NCI-H187 (cell line): ENCODE measurements at places on chromosomes 1 and 21.

DNA sequence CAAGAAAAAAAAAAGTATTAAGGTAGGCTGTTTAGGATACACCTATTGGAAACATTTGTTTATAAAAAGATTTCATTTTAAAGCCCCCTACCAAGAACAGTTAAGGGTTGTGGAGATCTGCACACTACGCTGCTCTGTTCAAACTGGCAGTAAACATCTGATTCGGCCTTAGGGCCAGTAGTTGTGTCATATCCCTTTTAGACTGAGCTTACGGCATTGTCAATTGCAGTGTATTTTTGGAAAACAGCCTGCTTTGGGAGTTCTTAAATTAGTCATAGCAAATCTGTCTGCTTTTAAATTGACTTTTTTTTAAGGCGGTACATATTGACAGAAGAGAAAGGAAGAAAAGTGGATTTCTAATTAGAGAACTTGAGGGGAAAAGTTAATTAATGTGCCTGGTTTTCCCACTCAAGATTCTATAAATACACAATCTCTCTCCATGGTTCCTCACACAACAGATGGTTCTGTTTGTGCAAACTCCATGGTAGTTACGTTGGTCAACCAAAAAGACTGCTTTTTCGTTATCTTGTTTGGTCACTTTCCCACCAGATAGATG is 1.7 kb upstream of the ELK4 start:
- no peak for DNase-seq

GRCh38 chr1:180183426-180183825 is 28.8 kb downstream of the QSOX1 start:
- DNase-seq = no peak

GRCh38 chr1:181947441-181947840 is 114.1 kb downstream of the ZNF648 start:
- no peak for DNase-seq

DNA sequence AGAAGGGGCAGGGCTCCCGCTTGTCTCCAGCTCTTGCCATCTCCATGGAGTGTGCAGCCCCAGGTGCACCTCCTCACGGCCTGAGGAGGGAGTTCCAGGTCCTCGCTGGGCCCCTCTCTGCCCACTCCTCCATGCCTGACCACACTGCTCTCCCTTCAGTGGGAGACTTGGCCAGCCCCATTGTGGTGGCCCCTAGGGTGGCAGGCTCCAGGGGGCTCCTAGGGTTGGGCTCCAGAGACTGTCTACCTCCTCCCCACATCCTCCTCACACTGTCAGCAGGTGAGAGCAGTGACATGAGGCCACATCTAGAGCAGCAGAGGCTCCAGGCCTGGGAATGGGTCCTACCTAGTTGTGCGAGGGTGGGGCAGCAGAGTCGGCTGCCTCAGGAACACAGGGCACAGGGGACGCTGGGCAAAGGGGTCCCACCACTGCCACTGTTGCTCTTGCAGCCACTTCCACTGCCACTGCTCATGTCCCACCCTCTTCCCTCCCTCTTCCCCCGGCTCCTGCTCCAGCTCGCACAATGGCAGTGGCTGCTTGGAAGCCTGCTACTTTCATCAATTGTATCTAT is 514.8 kb downstream of the MRPL39 start:
- DNase-seq = no peak

DNA sequence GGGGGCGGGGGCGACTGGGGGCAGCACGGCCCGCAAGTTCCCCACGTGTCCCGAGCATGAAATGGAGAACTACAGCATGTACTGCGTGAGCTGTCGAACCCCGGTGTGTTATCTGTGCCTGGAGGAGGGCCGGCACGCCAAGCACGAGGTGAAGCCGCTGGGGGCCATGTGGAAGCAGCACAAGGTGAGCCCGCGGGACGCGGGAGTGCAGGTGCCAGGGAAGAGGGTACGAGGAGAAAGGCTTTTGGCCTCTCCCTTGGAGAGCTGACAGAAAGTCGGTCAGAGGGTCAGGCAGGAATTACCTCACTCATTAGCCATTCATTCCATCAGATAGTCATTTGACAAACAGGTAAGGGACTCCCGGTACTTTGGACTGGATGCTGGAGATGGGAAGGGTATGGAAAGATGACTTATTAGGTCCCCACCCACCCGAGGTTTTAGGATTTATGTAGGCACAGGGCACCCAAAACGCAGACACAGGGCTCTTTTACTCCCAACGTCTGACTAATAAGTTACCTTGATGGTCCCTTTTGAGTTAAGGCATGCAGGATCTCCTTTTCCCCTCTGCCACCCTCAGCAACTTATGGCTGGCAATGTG is 2.1 kb downstream of the TRIM67 start:
- DNase-seq = no peak

DNA sequence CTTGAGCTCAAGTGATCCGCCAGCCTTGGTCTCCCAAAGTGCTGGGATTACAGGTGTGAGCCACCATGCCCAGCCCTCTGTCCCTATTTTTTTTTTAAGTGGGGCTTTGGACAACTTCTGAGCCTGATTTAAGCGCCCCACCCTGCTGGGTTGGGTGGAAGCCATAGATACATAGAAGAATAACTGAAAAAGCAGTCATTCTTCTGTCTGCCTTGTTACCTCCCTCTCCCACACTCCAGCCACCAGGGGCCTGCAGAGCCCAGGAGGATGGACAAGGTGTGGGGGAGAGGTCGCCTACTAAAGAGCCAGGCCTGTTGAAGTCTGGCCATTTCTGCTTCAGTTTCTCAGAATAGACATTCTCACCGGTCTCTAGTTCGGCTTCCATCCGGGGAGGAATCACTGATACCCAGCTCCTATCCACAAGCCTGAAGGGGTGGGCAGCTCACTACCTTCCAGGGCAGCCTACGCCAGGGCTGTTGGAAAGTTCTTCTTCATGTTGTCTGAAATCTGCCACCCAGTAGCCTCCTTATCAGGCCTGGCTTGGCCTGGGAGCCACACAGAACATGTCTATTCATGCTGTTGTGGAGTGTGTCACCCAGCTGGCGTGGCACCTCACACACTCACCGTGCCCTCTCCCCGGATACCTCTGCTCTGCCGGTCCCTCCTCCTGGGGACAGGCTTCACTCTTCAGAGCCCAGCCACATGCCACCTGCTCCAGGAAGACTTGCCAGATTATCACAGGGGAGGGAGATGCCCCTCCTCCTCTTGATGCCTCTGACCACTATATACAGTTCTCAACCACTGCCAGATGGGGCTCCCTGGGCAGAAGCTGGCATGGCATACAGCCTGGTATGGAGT is 27.7 kb downstream of the KNCN start:
- no peak for DNase-seq

- no peak for DNase-seq
These were observed 1597.8 kb downstream of the PLA2G4A start for GRCh38 chr1:188426561-188426960.

GRCh38 chr1:173682184-173682583 is 12.5 kb upstream of the ANKRD45 start:
- no peak for DNase-seq

- DNase-seq = no peak
These were observed 9.3 kb downstream of the RASSF5 start for GRCh38 chr1:206516728-206516990.

GRCh38 chr21:40752125-40752524 is 94.8 kb downstream of the DSCAM start:
- DNase-seq = no peak

GRCh38 chr1:40582116-40582515 is 50.7 kb downstream of the ZNF684 start:
- no peak for DNase-seq

DNA sequence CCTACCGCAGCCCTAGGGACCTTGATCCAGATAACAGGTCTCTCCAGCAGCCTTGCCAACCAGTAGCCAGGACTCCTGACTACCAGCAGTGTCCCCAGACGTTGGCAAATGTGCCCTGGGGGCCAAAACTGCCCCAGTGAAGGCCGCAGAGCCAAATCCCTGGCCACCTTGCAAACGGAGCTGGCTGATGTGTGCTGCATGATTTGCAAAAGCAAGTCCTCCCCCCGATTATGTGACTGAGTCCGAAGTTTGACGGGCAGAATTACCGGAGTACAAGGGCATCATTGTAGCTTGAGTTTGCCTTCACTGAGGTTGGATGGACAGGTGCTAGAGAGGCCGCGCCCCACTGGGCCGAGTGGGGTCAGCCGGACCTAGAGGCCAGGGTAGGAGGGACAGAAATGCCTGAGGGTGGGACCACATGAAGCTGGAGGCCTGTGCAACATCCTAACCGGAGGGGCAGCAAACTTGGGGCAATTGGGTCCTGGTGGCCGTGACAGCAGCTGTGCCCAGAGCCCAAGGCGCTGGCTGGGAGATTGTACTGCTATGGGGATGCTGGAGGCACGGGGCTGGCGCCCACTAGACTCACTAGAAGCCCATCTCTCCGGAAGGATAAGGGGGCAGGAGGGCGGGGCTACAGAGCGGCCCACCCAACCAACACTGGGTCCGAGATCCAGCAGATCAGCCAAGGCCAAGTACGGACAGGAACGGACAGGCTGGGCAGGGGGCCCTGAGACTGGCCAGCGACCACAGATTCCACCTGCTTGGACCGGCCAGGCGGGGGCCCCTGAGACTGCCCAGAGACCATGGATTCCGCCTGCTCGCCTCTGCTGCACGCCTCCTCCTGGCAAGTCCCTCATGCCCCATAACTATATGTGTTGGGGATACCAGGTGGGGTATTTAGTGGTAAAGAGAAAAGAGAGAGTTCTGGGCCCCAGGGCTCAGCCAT is 2.8 kb downstream of the ARHGEF16 start:
- no peak for DNase-seq

- DNase-seq = no peak
These were observed 16.1 kb downstream of the AKR1A1 start for GRCh38 chr1:45566722-45567121.

DNA sequence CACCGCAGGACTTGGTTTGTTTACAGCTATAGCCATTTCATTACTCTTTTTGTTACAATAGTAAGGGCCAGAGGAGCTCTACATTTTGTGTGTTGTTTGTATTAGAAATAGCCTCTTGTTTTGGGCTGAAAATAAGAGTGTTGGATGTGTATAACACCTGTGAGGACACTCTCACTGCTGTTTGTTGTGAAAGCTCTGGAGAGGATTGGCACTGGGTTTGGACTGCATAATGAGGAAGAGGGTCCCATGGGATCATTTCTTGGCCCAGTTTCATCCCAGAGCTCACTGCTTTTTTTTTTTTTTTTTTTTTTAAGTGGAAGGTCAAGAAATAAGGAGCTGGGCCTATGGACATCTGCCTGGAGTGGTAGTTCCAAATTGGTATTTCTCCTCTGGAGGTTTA is 61.6 kb upstream of the KIAA0040 start:
- DNase-seq = no peak

DNA sequence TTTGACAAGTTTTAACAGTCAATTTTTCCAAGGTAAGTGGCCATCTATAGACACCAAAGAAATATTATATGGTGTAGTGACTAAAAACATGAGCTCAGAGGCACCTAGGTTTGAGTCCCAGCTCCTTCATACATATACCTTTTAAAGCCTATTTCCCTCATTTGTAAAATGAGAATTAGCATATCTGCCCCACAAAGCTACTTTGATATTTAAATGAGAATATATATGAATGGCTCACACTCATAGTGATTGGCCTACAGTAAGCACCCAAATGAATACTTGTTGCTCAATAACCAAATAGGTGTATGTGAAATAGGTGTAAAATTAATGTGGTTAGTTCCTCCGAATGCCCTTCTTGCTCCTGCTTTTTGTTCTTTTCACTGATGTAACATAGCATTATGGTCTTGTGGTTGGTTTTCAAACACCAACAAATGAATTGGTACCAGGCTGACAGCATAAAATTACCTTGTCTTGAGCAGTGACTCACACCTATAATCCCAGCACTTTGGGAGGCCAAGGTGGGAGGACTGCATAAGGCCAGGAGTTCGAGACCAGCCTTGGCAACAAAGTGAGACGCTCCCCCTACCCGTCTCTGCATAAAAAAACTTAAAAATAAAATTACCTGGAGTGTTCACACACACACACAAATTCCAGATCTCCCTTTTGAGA is 25.3 kb downstream of the CNIH4 start:
- DNase-seq = no peak

- DNase-seq = no peak
These were observed 2.8 kb upstream of the FAM131C start for GRCh38 chr1:16076031-16076864.

DNA sequence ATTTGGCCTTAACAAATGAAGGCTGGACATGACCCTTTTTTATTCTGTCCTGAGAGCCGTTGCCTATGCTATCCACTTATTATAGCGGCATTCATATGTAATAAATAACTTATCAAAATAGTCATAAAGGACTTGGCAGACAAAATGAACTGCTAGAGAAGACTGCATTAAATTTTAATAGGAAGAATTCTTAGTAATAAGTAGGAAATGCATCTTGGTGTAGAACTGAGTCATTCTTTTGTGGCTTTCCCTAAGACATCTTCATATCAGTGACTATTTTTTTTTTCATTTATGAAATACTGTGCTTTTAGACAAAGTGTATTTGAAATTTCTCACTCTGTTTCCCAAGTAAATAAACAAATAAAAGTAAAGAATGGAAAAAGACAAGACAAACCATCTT is 45.6 kb downstream of the PBX1 start:
- no peak for DNase-seq

- no peak for DNase-seq
These were observed 24.6 kb downstream of the KIRREL1 start for GRCh38 chr1:158017800-158018595.

- peak; percentile 70 for DNase-seq
These were observed 3.0 kb downstream of the ATP2B4 start for GRCh38 chr1:203629507-203630082.

DNA sequence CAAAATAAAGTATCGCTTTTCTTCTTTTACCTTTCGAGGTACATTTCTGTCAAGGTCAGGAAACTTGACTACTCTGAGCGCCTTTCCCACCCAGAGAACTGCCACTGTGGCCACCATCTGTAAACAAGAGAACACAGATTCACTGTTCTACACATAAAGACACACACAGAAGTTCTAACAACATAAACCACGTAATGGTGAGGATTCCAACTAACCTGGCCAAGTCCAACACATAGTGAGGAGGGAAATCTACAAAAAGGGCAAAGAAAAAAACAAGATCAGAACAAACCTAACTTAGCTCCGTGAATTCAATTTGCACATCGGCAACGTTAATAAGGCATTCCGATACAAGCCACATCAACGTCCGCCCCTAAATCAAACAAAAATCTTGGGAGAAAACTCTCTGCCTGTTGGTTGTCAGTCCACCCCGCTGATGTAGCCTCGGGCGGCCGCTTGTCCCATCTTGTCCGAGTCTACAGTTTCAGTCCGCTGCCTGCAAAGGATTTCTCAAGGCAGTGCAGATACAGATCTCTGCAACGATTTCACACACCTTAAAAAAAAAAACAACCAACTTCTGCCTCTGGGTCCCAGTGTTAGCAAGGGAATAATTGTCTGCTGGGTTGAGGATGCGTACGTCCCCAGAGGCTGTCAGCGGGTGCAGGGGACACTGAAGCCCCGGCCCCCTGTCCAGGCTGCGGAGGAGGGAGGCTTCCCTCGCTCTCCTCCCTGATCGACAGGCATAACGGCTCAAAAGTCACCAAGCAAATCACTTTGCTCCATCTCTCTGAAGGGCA is 1.0 kb downstream of the SLC35D1 start:
- DNase-seq = no peak

GRCh38 chr1:72432645-72433267 is 150.4 kb upstream of the NEGR1 start:
- no peak for DNase-seq

GRCh38 chr21:31531967-31532366 is 127.5 kb upstream of the SOD1 start:
- DNase-seq = no peak
